Left ventricle myocardium superior (tissue), 1 donor: ENCODE measurements at places on chromosomes 6 and 20.

DNA sequence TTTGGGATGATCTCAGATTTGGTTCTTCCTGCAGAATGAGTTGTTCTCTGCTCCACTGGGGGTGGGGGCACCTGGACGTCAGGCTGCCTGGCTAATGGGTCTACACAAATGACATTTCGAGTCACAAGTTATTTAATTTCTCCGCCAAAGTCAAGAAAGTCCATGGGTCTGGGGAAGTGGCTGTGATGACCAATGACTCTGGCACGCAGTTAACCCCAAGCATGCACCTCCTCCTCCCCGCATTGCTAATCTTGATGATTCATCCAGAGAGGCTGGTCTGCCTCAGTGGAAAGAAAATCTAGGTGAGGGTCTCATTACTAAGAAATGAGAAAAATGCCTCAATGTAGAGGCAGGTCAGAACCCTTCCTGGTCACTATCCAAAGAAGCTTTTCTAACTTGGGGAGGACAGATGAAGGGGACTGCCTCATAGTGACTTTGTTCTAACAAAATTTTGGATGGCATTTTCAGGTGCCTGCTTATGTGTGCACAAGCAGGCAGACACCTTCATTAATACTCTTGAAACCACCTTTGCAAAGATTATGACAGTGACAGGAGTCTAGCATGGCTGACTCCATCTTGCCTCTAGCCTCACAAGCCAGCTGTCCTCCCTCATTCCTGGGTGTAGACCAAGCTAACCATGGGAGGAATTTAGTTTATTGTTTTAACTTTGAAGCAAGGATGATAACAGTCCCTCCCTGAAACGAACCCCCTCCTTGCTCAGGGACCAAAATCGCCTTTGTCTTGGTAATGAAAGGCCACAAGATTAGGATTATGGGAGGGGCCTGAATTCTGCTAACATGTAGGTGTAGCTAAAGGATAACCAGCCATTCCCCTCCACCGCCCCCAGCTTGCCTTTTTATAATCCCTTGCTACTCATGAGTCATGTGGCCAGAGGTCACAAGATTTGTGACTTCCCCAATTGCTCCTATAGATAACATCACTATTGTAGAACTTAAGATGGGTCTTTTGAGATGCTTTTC lies 98.6 kb upstream of the MRPS10 start:
- no peak for DNase-seq

DNA sequence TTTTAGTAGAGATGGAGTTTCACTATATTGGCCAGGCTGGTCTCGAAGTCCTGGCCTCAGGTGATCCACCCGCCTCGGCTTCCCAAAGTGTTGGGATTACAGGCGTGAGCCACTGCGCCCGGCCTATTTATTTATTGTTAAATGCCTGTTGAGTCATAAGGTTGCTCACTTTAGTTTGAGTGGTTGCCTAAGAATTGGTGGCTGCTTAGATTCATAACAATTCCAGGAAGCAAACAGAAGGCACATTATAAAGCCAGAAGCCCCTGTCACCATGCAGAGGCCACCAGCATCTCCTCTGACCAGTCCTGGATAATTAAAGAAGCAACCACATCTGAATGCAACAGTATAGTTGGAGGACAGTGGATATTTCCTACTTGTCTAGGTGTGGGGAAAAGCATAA lies 24.0 kb upstream of the ARMH2 start:
- no peak for DNase-seq

GRCh38 chr20:14295238-14295637 lies 42.2 kb downstream of the FLRT3 start:
- no peak for DNase-seq

- no peak for DNase-seq
Observed at GRCh38 chr6:161407581-161407980, 133.7 kb upstream of the AGPAT4 start.

DNA sequence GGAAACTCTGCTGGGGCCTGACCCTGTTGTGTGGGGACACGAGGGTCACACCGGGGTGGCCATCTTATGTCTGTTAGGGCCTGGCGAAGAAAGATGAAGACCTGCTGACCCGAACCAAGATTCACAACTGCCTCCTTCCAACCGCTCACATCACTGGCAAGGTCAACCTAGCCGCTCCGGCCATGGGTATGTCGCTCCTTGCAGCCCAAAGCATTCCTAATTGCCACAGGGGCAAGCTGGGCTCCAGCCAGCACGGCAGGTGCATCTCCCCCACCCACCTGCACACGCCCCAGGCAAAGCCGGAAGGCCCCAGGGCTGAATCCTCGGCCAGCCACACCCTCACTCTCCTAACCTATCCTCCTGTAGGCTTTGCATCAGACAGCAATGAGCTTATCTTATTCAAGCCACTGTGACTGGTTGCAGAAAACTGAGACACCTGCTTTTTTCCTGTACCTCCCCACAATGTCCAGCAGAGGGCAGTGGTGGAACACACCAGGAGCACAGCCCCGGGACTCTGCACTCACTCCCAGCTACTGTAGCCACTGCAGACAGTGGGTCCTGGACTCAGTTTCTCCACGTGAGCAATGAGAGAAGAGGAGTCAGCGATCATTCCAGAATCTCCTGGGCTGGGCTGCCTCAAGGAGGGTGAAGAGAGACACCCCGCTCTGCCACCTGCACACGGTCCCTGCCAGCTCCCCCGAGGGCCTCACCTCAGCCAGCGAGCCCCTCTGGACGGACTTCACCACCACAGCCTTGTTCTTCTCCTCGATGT lies 170.2 kb downstream of the PREX1 start:
- DNase-seq = peak; percentile 67

- DNase-seq = no peak
Observed at GRCh38 chr20:16241911-16242310, 331.3 kb downstream of the KIF16B start.

DNA sequence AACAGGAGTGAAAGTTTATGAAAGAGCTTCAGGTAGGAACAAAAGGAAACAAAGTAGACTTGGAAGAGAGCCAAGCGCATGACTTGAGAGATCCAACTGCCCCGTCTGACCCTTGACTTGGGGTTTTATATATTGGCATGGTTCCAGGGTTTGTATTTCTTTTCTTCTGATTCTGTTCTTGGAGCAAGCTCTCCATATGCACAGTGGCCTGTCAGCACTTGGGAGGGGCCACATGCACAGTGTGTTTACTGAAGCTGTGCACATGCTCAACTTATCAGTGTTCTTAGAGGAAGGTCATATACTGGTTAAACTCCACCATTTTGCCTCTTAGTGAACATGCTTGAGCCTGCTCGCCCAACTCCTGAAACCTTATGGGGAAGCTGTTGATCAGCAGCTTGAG lies 953.7 kb downstream of the TFAP2A start:
- no peak for DNase-seq

GRCh38 chr20:2172305-2173175 lies 70.9 kb downstream of the STK35 start:
- peak; percentile 82 for DNase-seq

DNA sequence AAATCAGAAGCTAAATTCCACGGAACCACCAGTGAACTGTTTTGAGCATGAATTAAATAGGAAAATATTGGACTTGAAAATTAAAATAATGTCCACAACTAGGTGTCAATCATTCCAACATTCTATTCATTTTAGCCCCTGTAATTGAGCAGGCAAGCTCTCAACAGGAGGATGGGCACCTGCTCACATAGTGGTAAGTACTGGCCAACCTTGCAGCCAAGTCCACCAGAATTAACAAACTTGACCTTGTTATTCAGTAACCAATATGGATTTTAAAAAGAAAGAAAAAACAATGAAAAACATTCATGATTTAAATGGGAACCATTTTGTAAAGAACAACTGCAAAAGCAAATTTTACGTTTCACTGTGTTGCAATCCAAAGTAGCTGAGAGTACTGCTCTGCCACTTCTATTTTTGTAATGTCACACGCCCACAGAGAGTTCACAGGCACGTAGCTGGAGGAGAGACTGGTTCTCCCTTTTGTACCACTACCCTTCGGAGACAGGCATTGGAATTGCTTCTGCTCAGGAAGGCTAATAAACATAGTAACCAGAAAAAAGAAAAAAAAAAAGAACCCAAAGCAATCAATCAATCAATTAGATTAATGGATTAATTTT lies 75.2 kb upstream of the F13A1 start:
- DNase-seq = no peak

- DNase-seq = no peak
Observed at GRCh38 chr20:19628570-19629134, 129.4 kb upstream of the RIN2 start.
